ENCODE measurements at places on chromosomes 3 and 15.
A peak's percentile ranks its signal among the peaks of the same experiment; 100 is the strongest.

DNA sequence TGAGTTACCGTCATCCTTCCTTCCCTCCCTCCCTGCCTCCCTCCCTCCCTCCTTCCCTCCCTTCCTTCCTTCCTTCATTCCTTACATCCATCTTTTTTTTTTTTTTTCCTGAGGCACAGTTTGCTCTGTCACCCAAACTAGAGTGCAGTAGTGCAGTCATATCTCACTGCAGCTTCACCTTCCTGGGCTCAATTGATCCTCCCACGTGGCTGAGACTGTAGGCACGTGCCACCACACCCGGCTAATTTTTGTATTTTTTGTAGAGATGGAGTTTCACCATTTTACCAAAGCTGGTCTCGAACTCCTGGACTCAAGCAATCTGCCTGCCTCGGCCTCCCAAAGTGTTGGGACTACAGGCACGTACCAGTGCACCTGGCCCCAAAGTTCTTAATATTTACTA, 25.8 kb downstream of the USP3 start:
- no peak for DNase-seq

DNA sequence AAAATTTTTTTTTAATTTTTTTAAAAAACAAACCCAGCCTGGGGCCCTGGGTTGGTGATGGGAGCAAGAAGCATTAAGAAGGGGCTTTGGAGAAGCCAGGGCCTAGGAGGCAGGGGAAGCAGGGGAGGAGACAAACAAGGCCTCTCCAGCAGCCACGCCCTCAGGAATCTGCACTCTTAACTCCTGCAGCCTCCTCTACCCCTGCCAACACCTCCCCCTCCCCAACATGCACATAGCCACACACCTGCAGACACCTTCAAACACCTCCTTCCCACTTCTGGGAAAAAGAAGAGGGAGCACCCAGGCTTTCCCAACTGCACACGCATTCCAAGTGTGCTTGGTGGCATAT, 2.7 kb upstream of the DCAF1 start:
- DNase-seq: no peak

DNA sequence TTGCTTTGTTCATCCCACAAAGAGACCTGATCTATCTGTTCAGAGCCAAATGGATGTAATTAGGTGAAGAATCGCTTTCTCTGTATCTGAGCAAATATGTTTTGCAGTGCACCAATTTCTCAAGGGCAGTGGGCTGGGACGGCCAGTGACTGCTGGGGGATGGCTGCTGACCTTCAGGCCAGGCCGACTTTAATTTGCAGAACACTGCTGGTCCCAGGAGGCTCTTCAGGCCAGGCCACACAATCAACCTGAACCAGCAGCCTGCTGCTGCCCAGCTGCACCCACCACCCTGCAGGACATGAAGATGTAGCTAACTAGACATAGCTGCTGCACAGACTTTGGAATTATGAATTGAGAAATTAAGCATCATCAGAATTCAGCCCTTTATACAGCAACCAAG, 194.4 kb upstream of the ONECUT1 start:
- DNase-seq: no peak

GRCh38 chr3:56694867-56695683, 12.0 kb upstream of the TASOR start:
- DNase-seq: no peak

- DNase-seq: peak; percentile 73
Observed at GRCh38 chr15:59689626-59690236, 611 bp upstream of the BNIP2 start.

DNA sequence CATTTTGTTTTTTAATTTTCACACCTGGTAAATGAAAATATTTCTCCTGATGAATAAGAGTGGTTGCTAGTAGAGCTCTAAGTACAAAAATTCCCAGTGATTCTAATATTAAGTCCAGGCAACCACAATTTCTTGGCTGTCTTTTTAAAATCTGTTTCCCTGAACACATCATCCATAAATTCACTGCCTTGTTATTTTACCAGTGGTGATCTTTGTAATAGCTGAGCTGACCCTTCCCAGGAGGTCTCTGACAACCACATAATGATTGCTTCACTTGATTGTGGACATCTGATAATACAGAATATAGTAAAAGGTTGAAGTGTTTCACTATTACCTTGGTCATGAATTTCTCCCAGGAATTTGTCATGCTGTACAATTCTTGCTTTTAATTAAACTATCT, 13.9 kb upstream of the TOP2B start:
- peak; percentile 9 for DNase-seq

DNA sequence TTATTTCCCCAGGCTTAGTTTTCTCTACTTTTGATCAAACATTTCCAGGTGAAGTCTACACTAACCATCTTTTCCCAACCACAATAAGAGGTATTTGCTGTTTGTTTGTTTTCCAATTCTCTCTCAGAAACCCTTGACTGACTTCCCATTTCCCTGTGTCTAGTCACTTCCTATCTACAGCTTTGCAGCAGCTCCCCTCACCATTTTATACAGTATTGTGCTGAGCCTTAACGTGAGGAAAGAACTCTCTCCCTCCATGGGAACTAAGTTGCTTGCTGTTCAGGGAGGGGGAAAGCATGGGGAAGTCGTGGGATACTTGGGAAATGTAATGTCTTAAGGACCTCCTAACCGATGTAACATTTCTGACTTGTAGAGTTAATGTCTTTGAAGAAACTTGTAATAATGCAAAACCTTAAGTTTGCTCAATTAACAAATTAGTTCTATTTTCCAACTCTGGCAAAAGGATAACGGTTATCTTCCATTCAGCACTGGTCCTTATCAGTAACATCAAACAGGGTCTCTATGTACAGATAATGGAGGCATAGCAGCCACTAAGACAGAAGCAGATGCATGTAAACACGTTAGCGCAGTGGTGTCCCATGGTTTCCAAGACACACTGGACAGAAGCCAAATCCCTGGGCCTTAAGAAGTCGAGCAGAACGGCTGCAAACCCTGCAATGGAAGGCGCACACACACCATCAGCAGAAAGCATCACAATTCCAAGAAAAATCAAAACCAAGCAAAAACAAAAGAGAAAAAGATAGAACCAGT, 39.7 kb downstream of the NPTN start:
- DNase-seq: peak; percentile 66

GRCh38 chr3:144957398-144958101, 985.9 kb downstream of the DIPK2A start:
- no peak for DNase-seq

DNA sequence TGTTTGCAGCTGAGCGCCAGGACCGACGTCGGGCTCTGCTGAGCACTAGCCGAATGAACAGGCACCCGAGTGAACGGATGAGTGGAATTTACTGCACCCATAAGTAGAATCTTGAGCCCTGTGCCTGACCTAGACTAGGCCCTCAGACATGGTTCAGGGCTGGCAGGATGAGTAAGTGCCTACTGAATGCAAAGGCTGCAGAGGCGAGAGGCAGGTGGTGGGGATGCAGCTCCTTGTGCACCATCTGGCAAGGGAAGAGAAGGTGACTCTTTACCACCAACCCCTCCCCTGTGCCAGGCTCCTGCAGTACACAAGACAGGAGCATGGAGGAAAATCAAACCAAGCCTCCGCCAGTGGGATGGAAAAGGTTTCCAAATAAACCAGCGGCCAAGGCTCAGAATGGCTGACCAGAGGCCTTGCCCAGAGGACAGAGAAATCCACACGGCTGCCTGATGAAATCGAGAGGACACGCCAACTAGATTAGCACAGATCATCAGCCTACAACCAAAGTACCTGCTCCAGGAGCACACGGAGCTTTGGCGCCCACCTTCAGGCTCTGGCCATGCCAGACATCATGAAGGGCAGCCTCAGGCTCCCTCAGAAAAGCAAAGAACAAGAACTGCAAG, 141.7 kb upstream of the IQSEC1 start:
- DNase-seq: no peak

- DNase-seq: no peak
Observed at GRCh38 chr3:113057117-113057516, 66.3 kb downstream of the GTPBP8 start.

DNA sequence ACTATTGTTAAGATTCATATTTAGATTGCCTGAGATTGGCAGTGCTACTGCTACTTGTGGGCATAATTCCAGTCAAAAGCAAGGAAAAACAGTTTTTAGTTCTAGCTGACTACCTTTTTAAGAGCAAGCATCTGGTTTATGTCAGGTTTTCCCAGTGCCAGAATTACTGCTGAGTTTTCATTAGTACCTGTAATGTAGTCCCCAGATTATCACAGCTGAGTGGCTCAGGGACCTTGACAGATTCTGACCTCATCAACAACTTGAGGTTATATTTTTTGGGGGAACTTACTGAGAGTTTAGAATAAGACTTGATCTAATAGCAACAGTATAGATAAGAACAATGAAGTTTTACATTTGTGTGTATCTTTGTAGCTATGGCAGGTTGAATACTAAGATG, 31.0 kb downstream of the NXPE3 start:
- DNase-seq: no peak

GRCh38 chr3:187165144-187165543, 25.8 kb upstream of the RPL39L start:
- DNase-seq: peak; percentile 62

DNA sequence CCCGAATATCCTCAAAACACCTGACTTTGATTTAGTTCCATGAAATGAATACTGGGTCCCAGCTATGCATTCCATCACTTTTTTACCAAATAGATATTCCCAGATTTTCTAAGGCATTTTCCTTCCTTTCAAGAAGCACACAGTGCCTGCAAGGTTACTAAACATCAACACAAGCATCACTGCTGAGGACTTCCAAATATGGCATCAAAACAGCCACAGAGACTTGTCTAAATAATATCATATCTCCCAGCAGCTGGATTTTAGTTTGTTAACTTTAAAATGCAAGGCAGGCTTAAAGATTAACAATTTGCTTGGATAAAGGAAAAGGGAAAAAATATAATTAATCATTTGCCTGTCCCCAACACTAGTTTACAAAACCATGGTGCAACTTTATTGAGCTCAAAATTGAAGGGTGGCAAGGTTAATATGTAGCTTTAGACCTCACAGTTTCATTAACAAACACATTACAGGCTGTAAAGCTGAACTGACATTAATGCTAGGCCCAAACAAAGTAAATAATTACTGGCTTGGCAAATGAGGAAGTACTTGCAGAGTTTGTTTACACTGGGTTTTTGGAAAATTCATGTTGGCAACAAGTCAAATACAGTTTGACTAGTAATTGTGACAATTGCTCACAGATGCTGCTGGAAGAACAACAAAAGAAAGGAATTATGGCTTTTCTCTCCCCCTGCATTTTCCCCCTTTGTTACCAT, 401.7 kb upstream of the CDIN1 start:
- peak; percentile 17 for DNase-seq

DNA sequence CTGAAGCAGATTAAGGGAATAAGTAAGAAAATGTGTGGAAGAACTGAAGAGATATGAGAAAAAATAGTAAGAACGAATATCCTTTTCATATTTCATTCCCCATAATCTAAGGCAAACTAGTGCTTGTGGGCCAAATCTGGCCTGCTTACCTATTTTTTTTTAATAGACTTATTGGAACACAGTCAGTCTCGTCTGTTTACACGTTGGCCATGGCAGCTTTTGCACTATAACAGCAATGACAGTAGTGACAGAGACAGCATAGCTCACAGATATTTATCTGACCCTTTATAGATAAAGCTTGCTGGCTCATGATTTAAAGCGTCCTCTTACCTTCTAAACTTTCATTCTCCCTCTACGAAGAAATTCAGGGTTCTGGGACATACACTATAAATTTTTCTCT, 50.0 kb upstream of the CDAN1 start:
- no peak for DNase-seq

GRCh38 chr15:54659646-54660045, 537.1 kb downstream of the RSL24D1 start:
- no peak for DNase-seq

DNA sequence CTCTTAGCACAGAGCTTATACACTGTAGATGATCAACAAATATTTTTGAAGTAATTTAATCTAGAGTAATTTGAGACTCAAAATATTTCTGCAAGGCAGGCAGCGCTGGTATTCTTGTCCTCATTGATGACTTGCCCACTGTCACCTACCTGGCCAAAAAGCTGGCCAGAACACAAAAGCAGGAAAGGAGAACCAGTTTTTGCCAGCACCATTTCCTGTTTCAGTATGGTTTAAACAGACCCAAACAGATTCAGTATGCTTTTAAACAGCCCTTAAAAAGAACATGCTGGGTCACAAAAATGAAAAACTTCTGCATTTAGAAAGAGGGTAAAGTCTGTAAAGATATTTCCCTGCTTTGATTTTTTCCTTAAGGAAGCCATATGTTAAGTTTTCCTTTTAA, 42.3 kb upstream of the ZNF280D start:
- no peak for DNase-seq

- DNase-seq: no peak
Observed at GRCh38 chr3:192862408-192863090, 55.1 kb downstream of the MB21D2 start.

- DNase-seq: no peak
Observed at GRCh38 chr15:31346367-31347066, 19.9 kb downstream of the KLF13 start.

DNA sequence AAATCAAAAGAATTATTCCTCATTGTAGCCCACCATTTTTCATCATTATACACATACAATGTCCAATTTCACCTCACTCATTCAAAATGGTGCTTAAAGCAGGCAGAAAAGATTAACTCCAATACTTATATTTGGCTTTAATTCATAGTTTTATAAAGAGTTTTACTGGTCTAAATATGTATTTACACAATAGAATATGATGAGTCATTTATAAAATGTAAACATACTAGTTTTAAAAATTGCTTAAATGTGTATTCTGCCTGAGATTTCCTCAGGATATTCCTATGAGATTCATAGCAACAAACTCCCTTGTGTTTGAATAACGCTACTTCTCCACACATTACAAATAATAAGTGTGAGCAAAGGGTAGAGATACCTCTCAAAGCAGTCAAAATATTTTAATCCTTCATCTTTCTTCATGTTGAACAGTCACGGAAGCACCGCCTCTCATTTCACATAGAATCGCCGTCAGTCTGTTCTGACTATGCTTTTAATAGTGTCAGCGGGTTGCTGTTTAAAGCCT, 75.7 kb upstream of the GBE1 start:
- DNase-seq: no peak

GRCh38 chr15:78854833-78855372, 17.8 kb upstream of the MORF4L1 start:
- DNase-seq: no peak

GRCh38 chr15:29294732-29295325, 25.2 kb upstream of the NSMCE3 start:
- no peak for DNase-seq

DNA sequence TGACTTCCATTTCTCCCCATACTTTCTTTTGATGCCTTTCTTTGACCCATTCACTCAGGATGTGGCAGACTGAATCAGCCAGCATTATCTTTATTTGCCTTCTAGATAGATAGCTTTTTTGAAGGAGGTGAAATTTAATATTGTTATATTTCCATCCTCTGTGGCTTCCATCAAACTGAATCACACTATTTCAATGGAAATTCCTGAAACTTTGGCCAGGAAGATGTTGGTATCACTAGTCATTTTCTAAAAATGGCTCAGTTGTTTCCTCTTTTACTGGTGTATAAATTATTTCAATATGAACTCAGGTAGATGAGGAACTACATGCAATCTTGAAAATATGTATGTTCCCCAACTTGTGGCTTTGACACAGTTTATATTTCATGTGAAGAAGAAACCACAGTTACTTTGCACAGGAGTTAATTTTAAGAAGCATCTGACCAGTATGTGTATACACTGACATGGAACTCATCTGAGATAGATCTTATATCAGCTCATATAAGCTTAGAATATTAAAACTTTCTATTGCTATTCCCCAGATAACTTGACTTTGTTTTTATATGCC, 248.3 kb downstream of the CGGBP1 start:
- DNase-seq: no peak

GRCh38 chr3:15797642-15798303, at the start of gene ANKRD28:
Gene ANKRD28 (minus strand): TSS chr3:15797979. CDS start chr3:15796521, 1,458 bp downstream.
- peak; percentile 98 for DNase-seq
